LNCaP clone FGC (cell line): ENCODE measurements at places on chromosomes 7 and 10.

- no peak for DNase-seq
Observed at GRCh38 chr10:79442171-79443040, 3.0 kb downstream of the ZCCHC24 start.

GRCh38 chr10:75230600-75231038 is 5.1 kb downstream of the COMTD1 start:
- DNase-seq: no peak

GRCh38 chr10:111113238-111113960 is 36.6 kb downstream of the ADRA2A start:
- DNase-seq: no peak

GRCh38 chr7:63106506-63107388 is 891.9 kb upstream of the ZNF722 start:
- no peak for DNase-seq

DNA sequence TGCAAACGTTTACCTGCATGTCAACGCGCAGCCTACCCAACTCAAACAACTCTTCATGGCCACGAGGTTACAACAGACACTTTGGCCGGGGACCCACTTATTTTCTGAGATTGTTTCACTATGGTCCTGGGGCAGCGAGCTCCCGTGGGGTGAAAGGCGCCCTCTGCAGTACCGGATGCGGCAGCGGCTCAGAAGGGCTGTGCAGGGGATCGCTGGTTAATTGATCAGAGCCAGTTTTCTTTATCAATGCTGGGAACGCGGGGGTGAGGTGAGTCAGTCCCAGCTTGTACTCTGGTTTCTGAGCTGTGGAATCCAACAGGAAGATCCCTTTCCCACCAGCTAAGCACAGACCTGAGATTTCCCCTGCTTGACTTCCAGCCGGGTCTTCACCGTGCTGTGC is 366.5 kb upstream of the KLF6 start:
- DNase-seq: no peak

- DNase-seq: no peak
Observed at GRCh38 chr7:142614116-142614515, 135.2 kb upstream of the PRSS1 start.

GRCh38 chr7:38727184-38727940 is 96.2 kb upstream of the AMPH start:
- no peak for DNase-seq

- no peak for DNase-seq
Observed at GRCh38 chr7:17506596-17506995, 208.1 kb downstream of the AHR start.

DNA sequence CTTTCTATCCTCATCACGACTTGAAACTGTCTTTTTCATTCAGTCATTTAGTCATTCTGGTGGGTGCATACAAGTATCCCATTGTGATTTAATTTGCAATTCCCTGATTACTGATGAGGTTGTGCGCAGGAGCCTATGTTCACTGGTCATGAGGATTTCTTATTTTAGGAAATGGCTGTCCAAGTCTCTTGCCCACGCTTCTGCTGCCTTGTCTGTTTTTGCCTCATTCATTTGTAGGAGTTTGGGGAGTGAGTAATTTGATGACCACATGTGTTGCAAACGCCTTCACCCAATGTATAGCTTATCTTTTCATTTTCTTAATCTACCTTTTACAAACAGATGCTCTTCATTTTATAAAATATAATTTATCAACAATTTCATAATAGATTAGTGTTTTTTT is 127.3 kb downstream of the ARHGAP22 start:
- DNase-seq: no peak

GRCh38 chr7:92064438-92065029 is 69.7 kb downstream of the CYP51A1 start:
- DNase-seq: peak; percentile 70

DNA sequence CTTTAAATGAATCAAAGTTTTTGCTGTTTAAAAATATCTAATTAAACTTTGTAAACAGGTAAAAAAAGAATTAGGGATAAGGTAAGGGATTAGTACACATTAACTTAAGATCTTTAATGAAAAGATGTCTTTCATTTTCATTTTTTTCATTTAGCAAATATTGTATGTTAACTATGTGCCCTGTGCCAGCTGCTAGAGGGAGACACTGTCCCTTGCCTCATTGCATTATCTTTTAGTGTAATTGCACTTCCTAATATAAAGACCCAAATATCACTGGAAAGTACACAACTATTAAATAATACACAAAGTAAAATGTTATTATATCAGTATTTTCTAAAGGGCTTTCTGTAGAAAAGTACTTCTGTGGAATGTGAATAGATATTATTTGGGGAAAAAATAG is 102.7 kb downstream of the GPR37 start:
- DNase-seq: no peak

- no peak for DNase-seq
Observed at GRCh38 chr10:117370205-117370604, 5.0 kb downstream of the PDZD8 start.

- no peak for DNase-seq
Observed at GRCh38 chr10:110498982-110499795, 1.5 kb downstream of the DUSP5 start.

DNA sequence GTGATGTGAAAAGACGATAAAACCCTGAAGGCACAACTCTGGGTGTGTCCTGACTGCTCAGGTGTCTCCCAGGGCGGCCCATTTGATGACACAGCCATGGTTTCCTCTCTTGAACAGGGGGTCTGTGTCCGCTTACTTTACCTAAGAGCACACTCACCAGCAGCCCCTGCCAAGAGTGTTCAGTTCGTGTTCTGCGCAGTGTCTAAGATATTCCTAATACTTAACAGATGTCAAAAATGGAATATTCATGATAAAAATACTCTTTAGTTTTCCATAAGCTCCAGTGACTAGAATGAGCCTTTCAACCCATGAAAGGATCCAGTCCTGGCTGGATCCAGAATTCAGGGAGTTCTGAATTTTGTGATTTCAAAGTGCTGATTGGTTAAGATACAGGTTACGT is 492.4 kb downstream of the TNS3 start:
- DNase-seq: no peak

- no peak for DNase-seq
Observed at GRCh38 chr10:23370106-23370505, 25.5 kb upstream of the C10orf67 start.

DNA sequence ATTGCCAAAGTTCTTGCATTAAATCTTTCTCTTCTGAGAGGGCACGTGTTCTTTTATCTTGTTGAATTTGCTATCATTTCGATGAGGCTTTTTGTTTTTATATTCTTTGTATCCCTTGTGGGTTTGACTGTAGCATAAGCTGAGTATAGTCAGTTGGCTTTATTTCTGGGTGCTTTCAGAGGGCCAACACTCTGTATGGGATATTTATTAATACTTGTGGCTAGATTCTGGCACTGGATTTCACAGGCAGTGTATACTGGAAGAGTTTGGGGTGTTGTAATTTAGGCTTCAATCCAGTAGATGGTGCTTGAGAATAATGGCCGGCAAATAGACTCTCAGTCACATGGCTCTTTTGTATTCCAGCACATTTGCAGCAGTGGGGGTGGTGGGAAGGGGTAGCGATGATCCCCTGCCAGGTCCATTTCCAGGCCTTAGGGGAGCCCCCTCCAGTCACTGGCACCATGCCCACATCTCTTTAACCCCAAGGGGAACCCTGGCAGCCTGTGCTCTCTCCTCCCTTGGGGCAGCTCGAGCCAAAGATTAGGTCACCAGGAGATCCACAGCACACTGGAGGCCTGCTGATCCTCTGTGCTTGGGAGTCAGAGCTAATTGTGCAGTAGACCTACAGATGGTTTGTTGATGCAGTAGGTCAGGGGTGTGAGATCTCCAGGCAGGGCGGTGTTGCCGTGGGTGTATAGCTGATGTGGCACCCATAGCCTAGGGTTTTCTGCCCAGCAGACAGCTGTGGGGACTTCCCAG is 81.8 kb downstream of the PTPN20 start:
- peak; percentile 14 for DNase-seq

- DNase-seq: no peak
Observed at GRCh38 chr10:80603516-80603915, 65.8 kb downstream of the SH2D4B start.

GRCh38 chr7:19110776-19111175 is 6.7 kb downstream of the TWIST1 start:
- DNase-seq: no peak

DNA sequence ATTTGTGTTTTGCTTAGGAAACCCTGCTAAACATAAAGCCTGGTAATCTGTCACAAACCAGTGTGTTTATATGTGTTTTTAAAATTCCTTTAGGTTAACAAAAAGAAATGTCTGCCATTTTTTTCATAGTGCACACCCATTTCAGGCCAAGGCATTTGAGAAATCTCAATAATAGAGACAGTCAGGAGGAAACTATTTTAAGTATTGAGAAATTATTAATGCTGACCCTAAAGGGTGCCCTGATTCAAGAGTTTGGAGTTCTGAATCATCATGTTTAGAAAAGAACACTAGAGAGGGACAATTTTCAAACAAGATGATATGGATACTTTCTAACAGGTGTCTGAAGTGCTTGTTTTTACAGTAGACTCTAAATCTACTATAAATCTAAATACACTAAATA is 28.7 kb downstream of the MALRD1 start:
- DNase-seq: no peak

- no peak for DNase-seq
Observed at GRCh38 chr7:19009241-19009935, 108.0 kb downstream of the TWIST1 start.

- DNase-seq: no peak
Observed at GRCh38 chr7:22435105-22435504, 64.9 kb downstream of the STEAP1B start.

- no peak for DNase-seq
Observed at GRCh38 chr7:155987681-155988235, 175.5 kb upstream of the SHH start.

- DNase-seq: no peak
Observed at GRCh38 chr10:129219364-129219763, 247.7 kb upstream of the MGMT start.

GRCh38 chr10:123522702-123523312 is 143.3 kb upstream of the GPR26 start:
- no peak for DNase-seq

DNA sequence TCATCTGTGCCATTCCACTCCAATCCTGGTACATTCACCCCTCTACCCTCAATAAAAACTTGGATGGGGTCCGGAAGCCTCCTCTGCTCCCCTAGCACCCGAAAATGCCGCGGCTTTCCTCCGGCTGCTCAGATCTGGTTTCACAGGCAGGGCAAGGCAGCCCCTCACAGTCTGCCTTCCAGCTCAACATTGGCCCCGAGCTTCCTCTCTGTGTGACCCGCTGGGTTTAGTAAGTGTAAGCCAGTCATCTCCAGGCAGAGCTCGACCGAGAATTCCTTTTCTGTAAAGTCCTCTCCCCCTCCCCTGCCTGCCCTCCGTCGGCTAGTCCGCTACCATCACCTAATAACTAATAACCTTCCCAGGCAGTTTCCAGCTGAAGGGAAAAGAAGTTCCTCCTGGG is 3.4 kb downstream of the INHBA start:
- no peak for DNase-seq
